ENCODE measurements at places on chromosomes 2 and 18.

DNA sequence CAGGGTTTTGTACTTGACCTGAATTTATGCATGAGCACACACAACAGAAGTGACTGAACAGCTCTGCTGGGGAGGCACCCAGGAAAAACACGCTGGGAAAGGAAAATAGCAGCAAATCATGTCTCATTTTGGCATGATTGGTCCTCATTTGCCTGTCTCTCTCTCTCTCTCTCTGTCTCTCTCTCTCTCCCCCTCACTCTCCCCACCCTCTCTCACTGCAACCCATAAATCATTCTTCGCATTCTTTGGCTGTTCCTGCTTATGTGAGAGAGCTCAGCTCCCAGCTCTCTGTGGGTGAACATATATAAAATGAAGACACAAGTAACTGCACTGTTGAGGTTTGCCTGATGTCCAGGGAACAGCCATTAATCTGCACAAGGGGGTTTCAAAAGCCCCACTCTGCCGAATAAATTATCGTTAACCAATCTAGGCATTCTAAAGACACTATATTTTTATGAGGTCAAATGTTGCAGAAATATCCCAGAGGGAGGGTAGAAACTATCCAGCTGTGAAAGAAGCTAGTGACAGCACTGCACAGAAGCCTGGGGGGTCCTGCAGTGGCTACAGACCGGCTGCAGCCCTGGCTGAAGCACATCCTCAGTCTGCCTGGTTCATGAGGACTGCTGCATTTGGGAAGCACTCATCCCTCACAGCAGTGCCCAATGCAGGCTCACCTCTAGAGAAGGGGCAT is 260.3 kb downstream of the AFF3 start:
- DNase-seq = no peak

DNA sequence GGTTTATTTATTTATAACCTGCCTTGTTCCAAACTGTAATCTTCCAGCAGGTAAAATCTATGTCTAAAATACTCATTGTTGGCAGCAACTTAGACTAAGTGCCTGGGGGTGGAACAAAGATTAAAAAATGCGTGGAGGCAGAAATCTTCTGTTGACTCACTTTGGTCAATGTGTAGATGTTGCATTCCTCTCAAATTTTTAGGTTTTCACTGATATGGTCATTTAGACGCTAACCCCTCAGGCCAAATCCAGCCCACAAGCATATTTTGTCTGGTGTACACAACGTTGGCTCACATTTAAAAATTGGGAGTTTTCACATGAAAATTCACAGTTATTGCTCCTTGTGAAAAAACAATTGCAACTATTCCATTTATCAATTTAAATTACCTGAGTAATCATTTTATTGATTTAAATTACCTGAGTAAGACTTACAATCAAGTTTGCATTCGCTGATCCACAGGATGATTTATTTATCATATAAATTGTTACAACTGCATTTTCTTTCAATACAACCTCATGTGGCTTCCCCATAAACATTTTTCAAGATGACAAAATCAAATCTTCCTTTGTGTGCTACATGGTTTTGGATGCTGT is 564.2 kb downstream of the TSN start:
- DNase-seq = no peak

DNA sequence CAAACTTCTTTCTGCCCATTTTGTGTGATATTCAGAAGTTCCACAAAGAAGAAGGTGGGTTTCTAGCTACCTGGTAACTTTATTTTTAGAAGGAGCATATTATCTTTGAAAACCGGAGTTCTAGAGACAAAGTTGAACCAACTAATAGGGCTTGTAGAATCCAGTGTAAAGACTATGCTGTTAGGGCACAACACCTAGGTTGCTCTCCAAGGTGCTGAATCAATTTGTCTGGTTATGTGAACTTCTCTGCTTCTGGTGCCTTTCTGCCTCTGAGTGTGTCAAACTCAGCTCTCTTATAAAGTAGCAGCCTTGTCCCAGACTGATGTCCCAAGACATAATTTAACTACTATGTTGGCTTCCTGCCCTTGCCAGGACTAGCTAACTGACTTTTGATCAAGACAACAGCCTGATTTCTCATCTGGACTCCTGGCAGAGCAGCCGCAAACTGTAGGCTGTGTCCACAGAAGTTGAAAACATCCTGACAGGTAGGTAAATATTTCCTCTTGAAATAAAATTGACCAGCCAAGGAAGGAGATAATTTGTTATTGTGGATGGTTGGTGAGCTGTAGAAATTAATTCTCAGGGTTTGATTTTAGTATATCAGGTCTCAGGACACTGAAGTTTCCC is 119.4 kb downstream of the CYRIA start:
- no peak for DNase-seq

- DNase-seq = peak; percentile 49
Measured at GRCh38 chr2:69177063-69177771, 164.2 kb downstream of the ANTXR1 start.

- DNase-seq = no peak
Measured at GRCh38 chr18:46481847-46482245, 175.2 kb downstream of the LOXHD1 start.
